Stimulated activated CD8-positive, alpha-beta memory T cell treated with anti-CD3 and anti-CD28 coated beads, Interleukin-4, amount 100 ng/mL, for 1 hour (primary cell): ENCODE measurements at places on chromosomes 12 and 14.

DNA sequence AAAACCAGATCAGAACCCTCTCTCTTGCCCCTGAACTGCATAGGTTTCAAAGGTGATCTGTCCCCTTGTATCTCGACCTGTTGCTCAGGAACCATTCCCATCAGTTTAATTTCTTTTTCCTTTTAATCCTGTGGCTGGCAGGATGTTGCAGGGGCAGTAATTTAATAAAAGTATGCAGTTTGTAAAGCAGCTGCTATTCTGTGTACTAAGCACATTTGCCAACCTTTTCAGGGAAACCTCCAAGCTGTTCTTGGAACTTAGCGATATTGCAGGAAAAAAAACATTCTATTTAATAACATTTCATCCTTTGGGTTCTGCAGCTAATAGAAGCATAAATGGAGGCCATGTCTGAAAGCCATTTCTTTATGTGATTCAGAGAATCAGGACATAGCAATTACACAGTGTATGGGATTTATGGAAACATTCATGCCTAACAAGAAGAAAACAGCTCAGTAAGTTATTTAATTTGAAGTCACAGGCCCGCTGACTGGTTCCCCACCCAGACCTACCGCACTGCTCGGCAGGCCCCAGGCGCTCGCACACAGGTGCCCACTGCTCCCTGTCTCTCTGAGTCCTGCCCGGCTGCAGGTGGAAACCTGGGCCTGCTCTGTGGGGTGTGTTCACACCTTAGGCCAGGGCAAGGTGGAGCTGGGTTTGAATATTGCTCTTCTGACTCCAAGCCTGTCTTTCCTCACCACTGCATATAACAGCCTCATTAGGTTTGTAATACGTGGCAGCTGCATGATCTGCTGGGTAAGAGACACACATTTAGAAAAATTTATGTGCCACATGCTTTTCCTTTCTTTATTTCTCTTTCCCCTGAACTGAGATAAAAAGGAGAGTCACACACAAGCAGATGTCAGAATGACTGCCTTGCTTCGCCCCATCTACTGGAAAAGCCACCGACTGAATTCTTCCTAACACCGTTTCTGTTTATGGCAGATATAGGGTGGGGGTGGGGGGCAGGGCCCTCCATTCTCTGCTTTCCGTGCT lies 119.7 kb downstream of the SLC25A47 start:
- DNase-seq: no peak

- DNase-seq: no peak
These were observed 85.9 kb upstream of the NCOR2 start for GRCh38 chr12:124653169-124653931.

GRCh38 chr12:69792533-69792932 lies 32.5 kb upstream of the MYRFL start:
- no peak for DNase-seq

- no peak for DNase-seq
These were observed 195.6 kb upstream of the KRR1 start for GRCh38 chr12:75706786-75707605.

DNA sequence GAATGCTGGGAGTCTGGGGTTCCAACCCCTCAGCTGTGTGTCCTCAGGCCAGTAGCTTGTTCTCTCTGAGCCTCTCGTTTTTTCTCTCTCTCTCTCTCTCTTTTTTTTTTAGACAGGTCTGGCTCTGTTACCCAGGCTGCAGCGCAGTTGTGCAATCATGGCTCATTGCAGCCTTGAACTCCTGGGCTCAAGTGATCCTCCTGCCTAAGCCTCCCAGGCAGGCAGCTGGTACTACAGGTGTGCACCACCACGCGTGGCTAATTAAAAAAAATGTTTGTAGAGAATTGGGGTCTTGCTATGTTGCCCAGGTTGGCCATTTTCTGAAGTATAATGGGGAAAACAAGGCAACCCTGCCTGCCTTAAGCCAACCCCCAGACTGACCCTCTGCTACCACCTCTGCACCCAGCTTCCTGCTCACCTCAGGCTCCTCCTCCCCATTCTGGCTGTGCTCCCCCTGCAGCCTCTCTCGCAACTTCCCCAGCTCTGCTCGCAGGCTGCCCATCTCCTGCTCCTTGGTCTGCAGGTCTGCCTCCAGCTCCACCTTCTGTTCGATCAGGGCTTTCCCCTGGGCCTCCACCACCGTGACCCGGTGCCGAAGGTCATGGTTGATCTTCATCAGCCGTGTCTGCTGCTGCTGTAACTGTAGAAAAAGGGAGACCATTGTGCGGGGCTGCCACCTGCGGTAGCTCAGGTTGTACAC lies 35.2 kb downstream of the RILPL1 start:
- DNase-seq: no peak

GRCh38 chr12:114783089-114783618 lies 99.2 kb upstream of the TBX3 start:
- no peak for DNase-seq

DNA sequence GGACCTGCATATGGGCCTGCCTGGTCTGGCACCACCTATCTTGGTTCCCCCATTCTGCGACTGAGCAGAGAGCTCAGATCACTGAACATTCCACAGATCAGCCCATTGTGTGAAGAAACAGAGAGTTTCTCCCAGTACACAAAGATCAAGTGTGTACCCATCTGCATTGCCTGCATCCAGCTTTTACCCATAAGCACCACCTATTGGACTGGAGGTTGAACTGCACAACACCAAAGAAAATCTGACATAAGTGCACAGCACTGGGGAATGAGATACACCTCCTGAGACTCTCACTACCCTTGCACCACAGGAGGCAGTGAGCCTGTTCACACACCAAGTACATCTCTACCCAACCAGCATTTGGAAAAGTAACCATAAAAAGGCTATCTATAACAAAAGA lies 362.6 kb upstream of the CLEC14A start:
- DNase-seq: no peak
